G401 (cell line): ENCODE measurements at places on chromosomes 7 and 10. TPM values are rescaled to one million over a fixed set of nuclear protein-coding genes. Genes with fewer than 3 reads are reported as not detected.

GRCh38 chr7:2445898-2446555, 30.2 kb downstream of the GRIFIN start:
- peak; percentile 71 for DNase-seq

DNA sequence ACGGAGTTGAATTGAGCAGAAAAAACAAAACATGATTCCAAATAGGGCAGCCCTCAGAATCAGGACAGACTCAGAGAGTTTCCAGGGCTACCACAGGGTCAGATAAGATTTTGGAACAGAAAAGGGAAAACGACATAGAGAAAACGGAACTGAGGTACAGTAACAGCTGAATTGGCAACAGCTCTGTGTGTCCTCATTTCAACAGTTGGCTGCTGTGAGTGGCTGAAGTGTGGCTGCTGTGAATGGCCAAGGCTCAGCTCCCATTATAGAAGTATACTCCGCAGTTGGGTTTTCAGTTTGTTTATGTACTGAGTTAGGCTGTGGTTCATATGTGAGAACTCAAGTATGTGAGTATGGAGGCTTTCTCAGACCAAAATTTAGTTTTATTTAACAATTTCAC, 32.0 kb downstream of the ANTXRL start:
- no peak for DNase-seq

CDK14 gene
- total RNA-seq = not detected in 2 replicates

IQUB gene
- not detected in 2 replicates for total RNA-seq

PTN gene
- total RNA-seq = not detected in 2 replicates
